ENCODE measurements at places on chromosomes 6 and 20.

DNA sequence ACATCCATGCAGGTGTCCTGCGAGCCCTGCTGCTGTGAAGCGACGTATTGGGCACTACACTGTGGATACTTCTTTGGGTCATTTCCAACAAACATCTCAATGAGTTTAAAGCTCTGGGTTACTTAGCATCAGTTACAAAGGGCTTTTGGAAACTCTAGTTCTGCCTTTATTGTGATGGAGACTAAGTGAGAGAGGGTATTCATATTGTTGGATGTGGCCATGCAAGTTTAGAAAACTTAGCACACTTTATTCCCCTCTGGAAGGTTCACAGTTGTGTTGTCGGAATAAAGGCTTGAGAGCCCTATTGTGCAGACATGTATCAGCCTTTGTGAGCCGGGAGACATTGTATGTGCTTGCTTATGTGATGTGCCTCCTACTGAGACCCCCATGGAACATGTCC lies 22.1 kb downstream of the DUSP22 start:
- no peak for DNase-seq

DNA sequence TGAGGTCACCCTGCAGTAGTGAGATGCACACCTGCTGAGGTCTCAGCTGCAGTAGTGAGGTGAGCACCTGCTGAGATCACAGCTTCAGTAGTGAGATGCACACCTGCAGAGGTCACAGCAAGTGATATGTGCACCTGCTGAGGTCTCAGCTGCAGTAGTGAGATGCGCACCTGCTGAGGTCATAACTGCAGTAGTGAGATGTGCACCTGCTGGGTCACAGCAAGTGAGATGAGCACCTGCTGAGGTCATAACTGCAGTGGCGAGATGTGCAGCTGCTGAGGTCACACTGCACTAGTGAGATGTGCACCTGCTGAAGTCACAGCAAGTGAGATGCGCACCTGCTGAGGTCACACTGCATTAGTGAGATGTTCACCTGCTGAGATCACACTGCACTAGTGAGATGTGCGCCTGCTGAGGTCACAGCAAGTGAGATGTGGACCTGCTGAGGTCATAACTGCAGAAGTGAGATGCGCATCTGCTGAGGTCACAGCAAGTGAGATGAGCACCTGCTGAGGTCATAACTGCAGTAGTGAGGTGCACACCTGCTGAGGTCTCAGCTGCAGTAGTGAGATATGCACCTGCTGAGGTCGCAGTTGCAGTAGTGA lies 20.8 kb downstream of the ZDHHC14 start:
- no peak for DNase-seq

GRCh38 chr6:135212020-135212806 lies 31.1 kb downstream of the MYB start:
- no peak for DNase-seq

GRCh38 chr6:65776332-65776731 lies 69.3 kb upstream of the EYS start:
- no peak for DNase-seq

DNA sequence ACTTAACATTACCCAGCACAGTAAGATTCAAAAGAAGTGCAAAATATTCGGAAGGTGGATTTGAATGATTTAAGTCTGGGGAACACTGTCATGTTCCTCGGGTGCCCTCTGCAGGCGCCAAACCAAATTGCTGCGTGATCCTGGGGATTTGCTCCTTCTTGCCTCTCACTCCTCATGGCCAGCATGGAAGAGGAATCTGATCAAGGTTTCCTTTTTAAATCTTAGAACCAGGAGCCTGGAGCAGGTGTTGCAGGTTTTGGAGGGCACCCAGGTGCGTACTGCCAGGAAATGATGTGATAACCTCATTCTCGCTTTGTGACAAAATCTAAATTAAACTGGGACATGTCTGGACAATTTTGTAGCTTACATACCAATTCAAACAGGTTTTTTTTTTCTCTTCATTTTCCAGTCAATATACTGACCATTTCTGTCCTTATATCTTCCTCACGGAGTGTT lies 8.1 kb upstream of the PFDN4 start:
- no peak for DNase-seq

DNA sequence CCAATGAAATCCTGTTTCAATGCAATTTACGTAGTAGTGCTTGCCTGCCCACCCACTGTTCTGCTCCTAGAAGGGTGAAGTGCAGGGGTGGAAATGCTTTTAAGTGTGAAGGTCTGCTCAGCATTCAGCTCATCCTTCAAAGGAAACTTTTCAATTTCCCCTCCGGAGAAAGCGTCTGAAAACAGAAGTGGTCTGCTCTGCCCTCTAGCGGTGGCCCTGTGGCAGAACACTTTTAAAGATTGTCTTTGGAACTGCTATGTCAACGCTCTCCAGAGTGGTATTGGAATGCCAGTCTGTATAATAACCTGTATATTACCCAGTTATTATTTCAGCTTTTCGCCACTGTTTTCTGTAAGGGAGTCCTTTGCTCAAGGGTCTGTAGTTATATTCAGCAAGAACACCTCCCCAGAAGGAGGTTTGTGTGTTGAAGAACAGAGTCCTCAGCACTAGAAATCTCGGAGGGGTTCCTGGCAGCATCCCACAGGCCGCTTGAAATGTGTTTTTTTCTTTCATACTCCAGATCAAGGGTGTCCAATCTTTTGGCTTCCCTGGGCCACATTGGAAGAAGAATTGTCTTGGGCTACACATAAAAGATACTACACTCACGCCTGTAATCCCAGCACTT lies 63.1 kb upstream of the KLHL31 start:
- DNase-seq, result no peak

DNA sequence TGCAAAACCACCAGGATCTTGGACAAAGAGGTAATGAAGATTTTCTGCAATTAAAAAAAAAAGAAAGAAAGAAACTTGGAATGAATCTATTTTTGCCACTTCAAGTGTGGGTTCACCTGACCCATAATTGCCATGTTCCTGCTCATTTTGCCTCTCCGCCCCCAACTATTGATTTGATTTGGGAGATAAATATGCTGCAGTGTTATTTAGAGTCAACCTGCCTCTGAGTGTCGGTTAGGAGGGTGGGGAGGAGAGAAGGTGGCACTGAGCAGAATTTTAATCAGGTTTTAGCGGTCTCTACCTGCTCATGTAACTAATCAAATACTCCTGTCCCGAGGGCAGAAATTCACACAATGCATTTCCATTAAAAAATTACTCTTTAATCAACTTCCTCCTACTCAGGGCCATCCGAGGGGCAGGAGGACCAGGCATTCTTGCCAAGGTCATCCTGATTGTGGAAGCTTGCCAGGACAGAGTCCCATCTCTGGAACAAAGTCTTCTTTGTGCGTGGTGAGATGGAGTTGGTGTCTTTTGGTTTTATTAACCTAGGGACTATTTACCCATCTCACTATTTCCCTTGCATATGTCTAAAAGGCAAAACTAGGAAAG lies 300.1 kb downstream of the CDH26 start:
- DNase-seq, result peak; percentile 25

DNA sequence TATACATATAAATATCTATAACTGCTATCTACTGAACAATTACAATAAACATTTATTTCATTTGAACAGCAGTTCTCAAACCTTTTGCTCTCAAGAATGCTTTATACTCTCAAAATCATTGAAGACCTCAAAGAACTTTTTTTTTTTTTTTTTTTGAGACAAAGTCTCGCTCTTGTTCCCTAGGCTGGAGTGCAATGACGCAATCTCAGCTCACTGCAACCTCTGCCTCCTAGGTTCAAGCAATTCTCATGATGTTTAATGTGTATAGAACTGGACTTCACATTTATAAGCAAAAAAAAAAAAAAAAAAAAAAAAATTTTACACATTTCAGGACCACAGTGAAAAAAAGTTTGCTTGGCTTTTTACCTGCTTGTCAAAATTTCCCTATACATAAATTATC lies 11.7 kb downstream of the UBE2V1 start:
- DNase-seq, result no peak

DNA sequence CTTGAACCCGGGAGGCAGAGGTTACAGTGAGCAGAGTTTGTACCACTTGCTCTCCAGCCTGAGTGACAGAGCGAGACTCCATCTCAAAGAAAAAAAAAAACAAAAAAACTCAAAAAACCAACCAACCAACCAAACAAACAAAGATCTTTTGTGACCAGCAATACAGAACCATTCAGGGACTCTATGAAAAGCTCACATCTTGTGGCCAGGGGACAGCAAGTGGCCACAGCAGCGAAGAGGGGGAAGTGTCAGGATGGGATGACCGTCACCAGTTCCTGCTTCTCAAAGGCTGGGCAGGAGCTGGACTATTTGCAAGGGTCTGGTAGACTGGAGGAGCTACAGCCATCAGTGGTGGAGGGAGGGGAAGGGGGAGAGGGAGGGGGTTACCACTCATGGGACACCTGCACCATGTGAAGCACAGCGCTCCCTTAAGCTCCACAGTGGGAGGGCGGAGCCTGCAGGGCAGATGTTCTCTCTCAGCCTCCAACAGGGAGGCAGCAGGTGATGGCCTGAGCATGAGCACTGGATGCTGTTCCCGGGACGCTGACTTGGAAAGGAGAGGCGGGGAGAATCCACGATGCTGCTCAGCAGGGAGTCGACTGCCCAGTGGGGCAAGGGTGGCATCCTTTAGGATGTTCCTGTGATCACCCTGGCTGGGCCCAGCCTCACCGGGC lies 19.7 kb upstream of the ULBP3 start:
- DNase-seq, result no peak

DNA sequence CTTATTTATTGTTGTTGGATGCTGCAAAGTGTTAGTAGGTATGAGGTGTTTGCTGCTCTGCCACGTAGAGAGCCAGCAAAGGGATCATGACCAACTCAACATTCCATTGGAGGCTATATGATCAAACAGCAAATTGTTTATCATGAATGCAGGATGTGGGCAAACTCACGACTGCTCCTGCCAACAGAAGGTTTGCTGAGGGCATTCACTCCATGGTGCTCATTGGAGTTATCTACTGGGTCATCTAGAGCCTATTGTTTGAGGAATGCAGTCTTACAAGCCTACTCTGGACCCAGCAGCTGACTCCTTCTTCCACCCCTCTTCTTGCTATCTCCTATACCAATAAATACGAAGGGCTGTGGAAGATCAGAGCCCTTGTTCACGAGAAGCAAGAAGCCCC lies 12.1 kb downstream of the MICB start:
- DNase-seq, result no peak

GRCh38 chr6:98416027-98416426 lies 418.3 kb upstream of the POU3F2 start:
- DNase-seq, result no peak

DNA sequence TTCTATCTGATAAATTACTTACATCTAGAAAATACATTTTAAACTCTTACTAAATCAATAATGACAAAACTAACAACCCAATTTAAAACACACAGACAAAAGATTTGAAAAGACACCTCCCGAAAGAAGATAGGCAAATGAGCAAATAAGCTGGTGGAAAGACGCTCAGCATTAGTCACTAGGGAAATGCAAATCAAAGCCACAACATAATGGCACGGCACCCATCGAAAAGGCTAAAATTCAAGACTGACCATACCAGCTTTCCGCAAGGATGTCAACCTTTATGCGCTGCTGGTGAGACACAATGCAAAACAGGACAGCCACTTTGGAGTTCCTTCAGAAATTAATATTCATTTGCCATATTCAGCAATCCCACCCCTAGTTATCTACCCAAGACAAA lies 25.9 kb downstream of the TAF4 start:
- DNase-seq, result no peak

DNA sequence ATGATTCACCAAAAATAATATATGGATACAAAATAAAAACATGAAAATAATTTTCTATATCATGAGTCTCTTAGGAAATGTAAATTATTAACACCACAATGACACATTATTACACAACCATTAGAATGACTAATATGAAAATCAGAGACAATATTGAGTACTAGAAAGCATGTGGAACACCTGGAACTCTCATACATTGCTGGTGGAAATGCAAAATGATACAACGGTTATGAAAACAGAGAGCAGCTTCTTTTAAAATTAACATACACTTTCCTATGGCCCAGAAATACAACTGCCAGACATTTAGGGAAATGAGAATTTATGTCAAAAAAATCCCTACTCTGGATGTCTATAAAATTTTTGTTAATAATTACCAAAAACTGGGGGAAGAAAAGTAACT lies 853.3 kb upstream of the MAN1A1 start:
- DNase-seq, result no peak

GRCh38 chr6:139143111-139143510 lies 8.2 kb downstream of the HECA start:
- DNase-seq, result no peak

- DNase-seq, result no peak
These were observed 69.9 kb downstream of the SOD2 start for GRCh38 chr6:159623156-159623555.

DNA sequence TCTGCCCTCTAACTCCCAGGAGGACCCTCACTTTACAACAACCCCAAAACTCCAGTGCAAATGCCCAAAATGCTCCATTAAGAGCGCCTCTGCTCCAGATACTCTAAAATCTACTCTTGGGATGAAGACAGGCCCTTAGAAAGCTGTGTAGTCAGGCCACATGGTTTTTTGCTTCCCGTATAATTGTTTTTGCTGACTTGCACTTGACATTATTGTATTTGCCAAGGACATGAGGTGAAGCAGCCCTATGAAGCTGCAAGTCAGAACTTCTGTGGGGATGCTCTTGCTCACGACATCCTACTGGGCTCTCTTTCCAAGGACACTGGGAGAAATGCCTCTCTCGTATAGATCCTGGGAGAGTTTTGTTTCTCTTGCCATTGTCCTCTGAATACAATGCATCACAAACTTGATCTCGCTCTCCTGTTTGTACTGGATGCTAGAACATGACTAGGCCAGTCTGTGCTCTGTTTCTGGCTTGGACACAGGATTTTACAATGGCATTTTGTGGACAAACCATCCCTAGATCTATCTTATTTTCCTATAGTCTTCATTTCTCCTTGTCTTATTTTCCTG lies 177.2 kb upstream of the DTNBP1 start:
- no peak for DNase-seq

GRCh38 chr6:46299253-46299652 lies 128.5 kb upstream of the ENPP5 start:
- DNase-seq, result no peak

- DNase-seq, result no peak
These were observed 21.4 kb upstream of the TRAM2 start for GRCh38 chr6:52598123-52598823.

GRCh38 chr6:44004625-44005506 lies 122.4 kb downstream of the MRPL14 start:
- DNase-seq, result no peak

- DNase-seq, result no peak
These were observed 3.2 kb downstream of the LEMD2 start for GRCh38 chr6:33785778-33786177.
